A549 treated with Mapracorat at 1 μM for 4 hours (cell line): ENCODE measurements at places on chromosomes 6 and 20. TPM values are rescaled to one million over a fixed set of nuclear protein-coding genes. Genes with fewer than 3 reads are reported as not detected.

FAM184A gene
- 0.10 TPM in 1 of 5 replicates, not detected in the others for total RNA-seq

SLC26A8 gene
- total RNA-seq, result 0.08 TPM in 1 of 5 replicates, not detected in the others

DCDC2 gene
- 2.3 to 3.9 TPM (median 2.8 TPM) in 5 replicates for total RNA-seq

FANCE gene
- 3.1 to 3.8 TPM (median 3.6 TPM) in 5 replicates for total RNA-seq

OPRM1 gene
- not detected in 5 replicates for total RNA-seq

PACRG gene
- total RNA-seq, result 0.13 TPM in 1 of 5 replicates, not detected in the others

TSBP1 gene
- not detected in 5 replicates for total RNA-seq

R3HDML gene
- total RNA-seq, result 0.15 to 0.47 TPM (median 0.33 TPM) in 4 of 5 replicates, not detected in the other

DEF6 gene
- total RNA-seq, result 0.10 to 0.19 TPM in 2 of 5 replicates, not detected in the others

SAMD5 gene
- total RNA-seq, result 0.43 to 0.88 TPM (median 0.60 TPM) in 5 replicates

TREML4 gene
- not detected in 5 replicates for total RNA-seq

DHX35 gene
- total RNA-seq, result 6.4 to 8.3 TPM (median 7.3 TPM) in 5 replicates

BTN1A1 gene
- not detected in 5 replicates for total RNA-seq

WFDC10A gene
- total RNA-seq, result not detected in 5 replicates

LY6G6D gene
- not detected in 5 replicates for total RNA-seq

EMILIN3 gene
- total RNA-seq, result 0.30 to 0.63 TPM (median 0.43 TPM) in 5 replicates

LPA gene
- 0.02 to 0.17 TPM (median 0.06 TPM) in 4 of 5 replicates, not detected in the other for total RNA-seq

IYD gene
- total RNA-seq, result not detected in 5 replicates

THBS2 gene
- total RNA-seq, result 0.02 TPM in 1 of 5 replicates, not detected in the others

VPS16 gene
- total RNA-seq, result 24.5 to 36.5 TPM (median 33.8 TPM) in 5 replicates

ZKSCAN3 gene
- total RNA-seq, result 1.4 to 2.2 TPM (median 2.0 TPM) in 5 replicates

PRPH2 gene
- total RNA-seq, result not detected in 5 replicates

NTSR1 gene
- 0.07 to 0.18 TPM (median 0.09 TPM) in 5 replicates for total RNA-seq

TCP11 gene
- not detected in 5 replicates for total RNA-seq

COL9A3 gene
- 0.33 to 0.96 TPM (median 0.66 TPM) in 5 replicates for total RNA-seq

PACSIN1 gene
- total RNA-seq, result 0.04 to 0.07 TPM (median 0.05 TPM) in 4 of 5 replicates, not detected in the other

C2 gene
- 0.26 to 0.46 TPM (median 0.31 TPM) in 5 replicates for total RNA-seq

LY6G6C gene
- 0.21 to 0.24 TPM (median 0.23 TPM) in 3 of 5 replicates, not detected in the others for total RNA-seq

CLIC5 gene
- not detected in 5 replicates for total RNA-seq

CRIP3 gene
- 0.39 to 0.51 TPM (median 0.43 TPM) in 5 replicates for total RNA-seq

PTGIS gene
- total RNA-seq, result 0.02 to 0.08 TPM in 2 of 5 replicates, not detected in the others

VGLL2 gene
- total RNA-seq, result not detected in 5 replicates

OTOR gene
- not detected in 5 replicates for total RNA-seq

CRISP3 gene
- not detected in 5 replicates for total RNA-seq

DEFB125 gene
- total RNA-seq, result not detected in 5 replicates

TMEM217 gene
- total RNA-seq, result 0.33 to 0.71 TPM (median 0.43 TPM) in 5 replicates

TRIM10 gene
- total RNA-seq, result not detected in 5 replicates

RBBP8NL gene
- 0.52 to 1.0 TPM (median 0.73 TPM) in 5 replicates for total RNA-seq

RIN2 gene
- 22.4 to 24.4 TPM (median 22.9 TPM) in 5 replicates for total RNA-seq

DEFB126 gene
- not detected in 5 replicates for total RNA-seq

ADAT2 gene
- 3.5 to 4.4 TPM (median 4.0 TPM) in 5 replicates for total RNA-seq

KIF13A gene
- 17.2 to 18.6 TPM (median 18.1 TPM) in 5 replicates for total RNA-seq

GINS1 gene
- total RNA-seq, result 32.2 to 34.6 TPM (median 33.2 TPM) in 5 replicates

KCNB1 gene
- 0.98 to 3.6 TPM (median 1.3 TPM) in 5 replicates for total RNA-seq

CTAGE9 gene
- not detected in 5 replicates for total RNA-seq

PGBD1 gene
- total RNA-seq, result 3.9 to 5.6 TPM (median 5.1 TPM) in 5 replicates

IP6K3 gene
- total RNA-seq, result 0.75 to 1.6 TPM (median 1.3 TPM) in 5 replicates

TRERF1 gene
- total RNA-seq, result 5.2 to 7.9 TPM (median 7.5 TPM) in 5 replicates

NEDD9 gene
- 39.2 to 54.1 TPM (median 48.6 TPM) in 5 replicates for total RNA-seq

HLA-DRA gene
- not detected in 5 replicates for total RNA-seq
